ENCODE measurements at places on chromosomes 4 and X. TPM values are rescaled to one million over a fixed set of nuclear protein-coding genes. Genes with fewer than 3 reads are reported as not detected.

GRCh38 chr4:186027405-186027804 is 41.6 kb upstream of the TLR3 start:
- no peak for DNase-seq

DNA sequence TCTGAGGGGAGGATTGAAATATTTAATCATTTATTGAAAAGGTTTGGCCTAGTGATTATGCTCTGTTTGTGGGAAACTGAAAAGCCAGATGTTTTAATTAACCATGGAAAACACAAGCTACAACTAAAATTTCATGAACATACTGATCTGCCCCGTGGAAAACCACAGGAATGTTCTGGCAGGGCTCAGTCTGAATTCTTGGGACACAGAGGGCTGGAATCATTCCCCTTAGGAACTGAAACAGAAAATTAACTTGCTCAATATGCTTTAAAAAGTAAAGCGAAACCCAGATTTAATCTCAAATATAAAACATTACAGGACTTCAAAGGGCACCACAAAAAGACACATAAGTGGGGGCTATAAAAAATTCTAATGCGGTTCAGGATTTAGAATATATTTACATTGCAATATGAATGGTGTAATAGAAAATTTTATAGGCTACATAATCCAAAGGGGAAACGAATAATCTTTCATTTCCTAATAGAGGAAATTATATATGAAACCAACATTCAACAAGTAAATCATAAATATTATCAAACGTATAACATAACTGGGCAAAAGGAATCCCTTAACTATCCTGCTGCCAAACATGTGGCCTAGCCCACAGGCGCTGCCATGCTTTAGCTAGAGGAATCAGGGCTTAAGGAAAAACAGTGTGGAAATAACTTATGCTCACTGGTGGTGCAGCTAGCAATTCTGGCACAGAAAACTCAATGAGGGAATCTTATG is 70.9 kb downstream of the APBB2 start:
- peak; percentile 97 for DNase-seq

DNA sequence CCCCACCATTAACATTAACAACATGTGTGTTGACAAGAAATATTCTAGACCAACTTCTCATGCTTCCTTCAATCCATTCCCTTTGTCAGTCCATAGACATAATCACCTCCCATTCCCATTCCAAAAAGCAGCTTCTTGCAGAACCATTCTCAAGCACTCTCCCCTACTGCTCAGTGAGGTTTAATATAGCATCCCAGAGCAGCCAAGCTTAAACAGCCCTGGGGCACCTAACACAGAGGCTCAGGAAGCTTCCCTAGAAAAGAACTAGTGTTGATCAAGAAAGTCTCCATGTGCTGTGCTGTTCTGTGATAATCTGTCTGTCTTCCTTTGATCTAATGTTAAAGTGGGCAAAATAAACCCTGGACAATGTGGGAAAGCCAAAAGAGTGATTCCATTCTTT is 174.2 kb upstream of the NOCT start:
- no peak for DNase-seq

GRCh38 chr4:52157641-52158316 is 106.7 kb downstream of the SPATA18 start:
- DNase-seq, result no peak

Gene GUCY1B1
- 11.2 TPM for polyA plus RNA-seq

DNA sequence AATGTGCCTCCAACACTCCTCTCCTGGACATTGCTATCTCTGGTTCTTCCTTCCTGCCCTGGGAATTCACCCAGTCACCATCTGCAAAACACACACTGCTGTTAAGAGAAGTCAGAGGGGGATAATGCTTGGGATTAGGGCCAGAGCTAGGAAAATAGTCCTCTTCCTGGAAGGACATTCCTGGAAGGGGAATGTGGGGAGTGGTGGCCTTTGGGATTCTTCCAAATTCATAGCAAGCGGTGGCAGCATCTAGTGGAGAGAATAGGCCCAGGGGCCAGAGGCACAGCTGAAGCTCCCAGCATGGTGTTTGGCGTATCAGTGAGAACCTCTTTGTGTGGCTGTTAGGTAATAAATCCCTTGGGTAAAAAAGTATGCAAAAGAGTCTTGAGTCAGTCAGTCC is 34.3 kb downstream of the SHROOM4 start:
- DNase-seq, result peak; percentile 7

GRCh38 chrX:68193234-68193633 is 240.1 kb downstream of the OPHN1 start:
- DNase-seq, result no peak

- peak; percentile 17 for DNase-seq
Observed at GRCh38 chr4:17327591-17327990, 184.3 kb downstream of the QDPR start.

DNA sequence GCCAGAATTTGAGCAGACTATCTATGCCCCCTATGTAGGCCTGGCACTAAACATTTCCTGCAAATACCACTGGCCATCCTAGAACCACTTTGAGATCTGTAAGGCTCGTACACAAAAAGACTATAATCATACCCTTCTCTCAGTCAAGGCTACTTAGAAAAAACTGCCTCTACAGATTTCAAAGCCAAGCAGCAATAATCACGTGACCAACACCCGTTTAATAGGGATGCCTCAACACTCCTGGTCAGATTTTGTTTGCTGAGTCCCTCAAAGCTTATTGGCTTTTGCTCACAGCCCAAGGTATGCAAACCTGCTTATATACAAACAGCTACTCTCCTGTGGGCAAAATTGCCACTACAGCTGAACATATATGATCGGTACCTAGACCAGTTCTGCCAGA is 897 bp downstream of the COX7B2 start:
- DNase-seq, result no peak

DNA sequence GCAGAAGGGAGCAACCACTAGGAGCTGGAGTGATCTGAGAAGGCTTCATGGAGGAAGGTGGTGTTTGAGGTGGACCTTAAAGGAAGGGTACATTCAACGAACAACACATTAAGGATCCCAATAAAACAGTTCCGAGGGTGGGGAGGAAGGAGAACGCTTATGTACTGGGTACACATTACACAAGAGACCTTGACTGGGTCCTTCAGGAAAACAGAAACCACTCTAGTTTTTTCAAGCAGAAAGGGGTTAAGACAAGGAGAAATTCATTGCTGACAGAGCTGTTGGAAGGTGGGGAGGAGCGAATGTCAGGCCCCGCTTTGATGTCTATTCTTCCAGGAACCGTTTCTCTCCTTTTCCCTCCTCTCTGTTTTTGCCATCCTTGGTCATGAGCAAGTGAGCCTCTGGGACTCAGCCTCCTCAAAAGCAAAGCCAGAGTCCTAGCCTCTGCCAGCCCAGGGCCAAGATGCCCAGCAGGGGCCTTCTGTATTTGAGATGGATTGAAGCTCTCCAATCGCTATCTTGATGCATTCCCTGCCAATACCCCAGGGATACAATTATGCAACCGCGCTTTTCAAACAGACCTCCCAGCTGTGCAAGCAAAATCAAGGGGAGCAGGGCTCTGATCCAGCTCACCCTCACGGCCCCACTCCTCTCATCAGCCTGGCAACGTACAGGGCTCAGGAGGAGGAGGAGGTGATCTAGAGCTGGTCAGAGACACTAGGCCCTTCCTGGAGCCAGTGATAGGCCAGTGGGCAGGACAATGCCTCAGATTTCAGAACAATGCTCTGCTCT is 48.4 kb downstream of the ZBTB49 start:
- DNase-seq, result no peak

DNA sequence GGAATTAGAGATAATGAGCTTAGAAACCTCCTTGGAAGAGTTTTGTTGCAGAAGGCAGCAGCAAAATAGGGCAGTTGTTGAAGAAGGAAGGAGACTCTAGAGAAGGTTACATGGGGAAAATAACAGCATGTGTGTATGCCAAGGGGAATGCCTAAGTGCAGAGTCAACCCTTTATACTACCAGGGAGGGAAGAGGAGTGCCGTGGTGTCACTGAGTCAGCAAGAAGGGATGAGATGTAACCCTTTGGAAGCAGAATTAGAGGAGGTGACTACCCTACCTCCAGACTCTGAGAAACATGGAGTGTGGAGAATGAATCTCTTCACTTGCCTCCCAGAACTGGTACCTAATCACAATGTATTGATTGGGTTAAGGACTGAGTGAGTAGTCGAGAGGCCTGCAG is 6.7 kb upstream of the GABRE start:
- peak; percentile 80 for DNase-seq

GRCh38 chr4:23999714-24000469 is 110.0 kb upstream of the PPARGC1A start:
- DNase-seq, result peak; percentile 65

GRCh38 chr4:172514011-172514410 is 654.6 kb upstream of the GALNT7 start:
- no peak for DNase-seq

Gene SMIM10
- polyA plus RNA-seq, result 12.6 TPM
